ENCODE measurements at places on chromosomes 4 and X.

DNA sequence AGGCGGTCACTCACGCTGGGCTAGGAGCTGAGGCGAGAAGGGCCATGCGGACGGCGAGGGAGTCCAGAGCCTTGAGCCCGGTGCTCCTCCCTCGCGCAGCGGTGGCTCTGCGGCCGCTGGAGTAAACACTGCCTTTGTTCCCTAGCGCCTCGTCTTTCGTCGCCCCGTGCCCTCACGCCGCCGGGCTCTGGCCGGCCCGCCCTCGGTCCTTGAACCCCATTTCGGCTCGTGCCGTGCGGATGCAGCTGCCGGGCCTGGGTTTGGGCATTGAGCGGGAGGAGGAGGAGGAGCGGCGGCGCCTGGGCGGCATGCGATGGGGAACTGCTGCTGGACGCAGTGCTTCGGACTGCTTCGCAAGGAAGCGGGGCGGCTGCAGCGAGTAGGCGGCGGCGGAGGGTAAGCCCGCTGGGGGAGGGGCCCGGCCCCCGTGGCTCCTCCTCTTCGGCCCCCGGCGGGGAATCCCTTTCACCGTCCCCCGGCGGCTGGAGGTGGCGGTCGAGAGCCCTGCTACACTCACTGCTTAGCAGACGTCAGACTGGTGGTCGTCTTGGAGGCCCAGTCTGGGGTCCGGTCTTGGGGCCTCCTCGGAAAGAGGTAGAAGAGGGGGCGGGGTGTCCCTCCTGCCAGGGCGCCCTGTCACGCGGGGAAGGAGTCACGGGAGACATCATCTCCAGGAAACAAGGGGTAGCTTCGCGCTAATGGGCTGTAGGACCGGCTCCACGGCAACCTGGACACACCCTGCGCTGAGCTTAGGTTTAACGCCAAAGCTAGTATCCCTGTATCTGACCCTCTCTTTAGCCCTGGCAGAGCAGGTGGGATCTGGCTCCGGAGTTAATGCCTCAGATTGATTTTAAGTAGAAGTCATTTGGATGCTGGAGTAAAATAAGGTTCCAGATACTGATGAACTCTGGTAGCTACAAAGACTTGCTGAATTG lies at the start of gene AP1AR:
Gene AP1AR, plus strand, starts transcription at position 9 of the 935 bp plus-strand sequence. Its CDS starts 305 bp downstream, at position 314.
- no peak for DNase-seq

DNA sequence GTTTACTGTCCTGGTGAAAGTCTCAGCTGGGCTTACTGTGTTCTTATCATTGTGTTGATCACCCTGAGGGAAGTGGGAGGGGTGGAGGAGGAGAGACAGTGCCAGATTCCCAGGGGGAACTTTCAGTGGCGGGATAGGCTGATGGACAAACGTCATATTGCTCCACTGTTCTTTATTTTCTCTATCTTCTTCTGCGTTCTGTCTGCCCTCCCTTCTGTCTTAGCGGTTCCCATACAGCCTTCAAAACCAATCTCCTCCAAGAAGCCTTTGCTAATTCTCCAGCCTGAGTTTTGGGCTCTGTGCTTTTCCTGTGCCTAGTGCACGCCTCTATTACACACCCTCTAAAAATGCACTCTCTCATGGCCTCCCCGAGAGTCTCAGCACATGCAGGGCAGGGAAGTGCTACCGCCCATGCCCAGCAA lies 448.7 kb upstream of the FAT1 start:
- DNase-seq: no peak

DNA sequence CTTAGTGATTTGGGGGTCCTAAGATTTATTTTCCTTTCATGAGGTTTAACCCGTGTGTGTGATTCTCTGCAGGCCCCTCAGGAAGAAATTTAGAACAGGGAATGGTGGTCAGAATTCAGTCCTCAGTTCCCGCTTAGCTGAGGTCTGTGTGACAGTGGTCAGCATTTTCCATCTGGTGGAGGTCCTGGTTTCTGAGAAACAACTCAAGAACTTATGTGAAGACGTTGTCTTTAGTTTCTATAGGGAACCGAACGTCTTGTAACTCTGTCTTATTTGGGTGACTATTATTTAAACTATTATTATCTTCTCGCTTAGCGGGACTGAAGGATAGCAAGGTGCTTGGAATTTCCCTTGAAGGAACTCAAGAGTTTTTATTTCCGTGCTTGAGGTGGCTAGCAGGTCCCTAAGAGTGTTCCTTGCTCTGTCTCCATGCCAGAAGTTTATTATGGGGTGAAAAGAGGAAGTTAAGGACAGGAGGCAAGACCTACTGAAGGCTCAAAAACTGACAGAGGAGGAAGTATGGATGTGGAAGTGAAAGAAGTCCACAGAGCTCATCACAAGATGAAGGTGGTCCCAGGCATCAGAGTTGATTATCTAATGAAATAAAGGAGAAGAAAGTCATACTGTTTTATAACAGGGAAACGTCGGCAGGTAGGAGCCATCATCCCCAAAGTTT lies 9.4 kb downstream of the MGST2 start:
- no peak for DNase-seq

DNA sequence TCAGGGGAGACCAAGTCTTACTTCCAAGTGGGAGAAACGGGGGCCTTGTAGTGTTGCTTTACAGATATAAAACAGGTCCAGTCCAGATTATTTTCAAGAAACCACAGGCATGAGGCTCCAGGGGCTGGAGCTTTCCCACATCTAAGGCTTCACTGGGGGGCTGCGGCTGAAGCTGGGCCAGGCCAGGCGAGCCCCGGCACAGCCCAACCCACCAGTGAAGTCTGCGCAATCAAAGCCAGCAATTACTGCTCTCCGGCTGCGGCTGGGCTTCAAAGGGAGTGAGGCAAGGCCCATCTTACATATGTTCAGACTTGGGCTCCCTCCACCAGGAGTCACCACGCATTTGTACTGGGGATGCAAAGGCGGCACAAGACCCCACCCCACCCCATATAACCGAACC lies 61.7 kb downstream of the HADH start:
- DNase-seq: no peak

DNA sequence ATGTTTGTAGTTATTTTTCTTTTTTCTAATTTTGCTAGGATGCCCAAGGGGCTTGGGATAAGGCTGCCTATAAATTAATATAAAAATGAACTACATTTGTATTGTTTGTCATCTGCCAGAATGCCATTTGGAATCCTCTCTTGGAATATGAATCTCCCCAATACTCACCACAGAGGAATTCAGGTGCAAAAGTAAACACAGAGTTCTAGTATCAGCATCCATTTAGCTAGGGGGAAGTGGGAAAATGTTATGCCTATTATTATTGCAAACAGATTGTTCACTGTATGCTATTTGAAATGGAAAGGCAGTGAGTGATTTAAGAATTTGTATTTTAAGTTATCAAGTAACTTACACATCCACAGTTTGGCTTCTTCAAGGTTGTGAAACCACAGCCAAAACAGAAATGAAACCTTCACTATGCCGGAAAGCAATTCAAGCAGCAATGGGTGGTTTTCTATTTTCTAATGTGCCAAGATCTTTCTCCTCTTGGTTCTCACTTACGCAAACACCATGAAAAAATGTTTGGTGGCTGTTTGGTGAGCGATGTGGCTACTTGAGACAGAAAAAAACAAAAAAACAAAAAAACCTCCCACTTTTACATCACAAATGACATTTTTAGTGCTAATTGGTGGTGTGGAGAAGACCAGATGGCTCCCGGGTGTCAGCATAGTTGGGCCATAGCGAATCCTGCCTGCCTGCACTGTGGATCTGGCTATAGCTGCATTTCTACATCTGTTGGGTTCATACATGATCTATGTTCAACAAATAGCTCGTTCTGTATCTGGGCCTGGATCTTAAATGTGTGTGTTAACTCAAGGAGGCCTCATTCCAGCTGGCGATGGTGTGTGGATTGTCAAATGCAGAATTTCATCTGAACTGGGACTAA lies 200.8 kb upstream of the GIMD1 start:
- DNase-seq: no peak

DNA sequence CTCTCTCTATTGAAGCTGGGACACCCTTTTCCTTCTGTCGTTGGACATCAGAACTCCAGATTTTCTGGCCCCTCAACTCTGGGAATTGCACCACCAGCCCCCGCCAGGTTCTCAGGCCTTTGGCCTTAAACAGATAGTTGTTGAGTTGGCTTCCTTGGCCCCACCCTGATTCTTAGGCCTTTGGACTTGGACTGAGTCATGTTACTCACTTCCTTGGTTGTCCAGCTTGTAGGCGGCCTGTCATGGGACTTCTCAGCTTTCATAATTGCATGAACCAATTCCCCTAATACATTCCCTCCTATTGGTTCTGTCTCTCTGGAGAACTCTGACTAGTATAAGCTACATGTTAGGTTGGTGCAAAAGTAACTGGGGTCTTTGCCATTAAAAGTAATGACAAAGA lies 195.7 kb downstream of the GPAT3 start:
- DNase-seq: no peak

DNA sequence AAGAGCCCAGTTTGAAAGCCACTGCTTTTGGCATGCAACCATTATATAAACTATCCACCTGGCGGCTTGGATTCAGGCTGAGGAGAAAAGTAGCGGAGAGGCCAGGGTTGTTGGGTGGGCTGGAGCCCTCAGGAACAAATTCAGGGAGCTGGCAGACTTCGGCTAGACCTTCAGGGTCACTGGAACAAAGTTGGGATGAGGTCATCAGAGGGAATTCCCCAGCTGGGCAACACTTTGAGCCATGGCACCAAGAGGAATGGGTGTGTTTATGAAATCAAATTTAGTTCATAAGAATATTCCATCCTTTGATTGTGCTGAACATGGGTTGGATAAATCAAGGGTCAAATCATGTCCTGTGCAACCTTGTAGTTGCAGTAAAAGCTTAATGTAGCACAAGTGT lies 22.0 kb downstream of the MTMR1 start:
- DNase-seq: no peak

GRCh38 chr4:183074288-183074990 lies 24.6 kb upstream of the WWC2 start:
- no peak for DNase-seq

GRCh38 chrX:132636080-132636479 lies 147.2 kb upstream of the MBNL3 start:
- no peak for DNase-seq

DNA sequence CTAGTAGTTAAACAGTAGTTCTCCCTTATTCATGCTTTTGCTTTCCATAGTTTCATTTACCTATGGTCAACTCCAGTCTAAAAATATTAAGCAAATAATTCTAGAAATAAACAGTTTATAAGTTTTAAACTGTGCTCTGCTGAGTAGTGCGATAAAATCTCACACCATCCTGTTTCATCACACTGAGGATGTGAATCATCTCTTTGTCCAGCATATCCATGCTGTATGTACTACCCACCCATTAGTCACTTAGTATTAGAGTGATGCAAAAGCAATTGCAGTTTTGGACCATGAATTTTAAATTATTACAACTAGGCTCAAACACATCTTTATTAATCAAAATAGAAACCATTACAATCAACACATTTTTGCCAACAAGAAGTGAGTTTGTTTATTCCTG lies 187.4 kb downstream of the TEX13C start:
- DNase-seq: peak; percentile 6

DNA sequence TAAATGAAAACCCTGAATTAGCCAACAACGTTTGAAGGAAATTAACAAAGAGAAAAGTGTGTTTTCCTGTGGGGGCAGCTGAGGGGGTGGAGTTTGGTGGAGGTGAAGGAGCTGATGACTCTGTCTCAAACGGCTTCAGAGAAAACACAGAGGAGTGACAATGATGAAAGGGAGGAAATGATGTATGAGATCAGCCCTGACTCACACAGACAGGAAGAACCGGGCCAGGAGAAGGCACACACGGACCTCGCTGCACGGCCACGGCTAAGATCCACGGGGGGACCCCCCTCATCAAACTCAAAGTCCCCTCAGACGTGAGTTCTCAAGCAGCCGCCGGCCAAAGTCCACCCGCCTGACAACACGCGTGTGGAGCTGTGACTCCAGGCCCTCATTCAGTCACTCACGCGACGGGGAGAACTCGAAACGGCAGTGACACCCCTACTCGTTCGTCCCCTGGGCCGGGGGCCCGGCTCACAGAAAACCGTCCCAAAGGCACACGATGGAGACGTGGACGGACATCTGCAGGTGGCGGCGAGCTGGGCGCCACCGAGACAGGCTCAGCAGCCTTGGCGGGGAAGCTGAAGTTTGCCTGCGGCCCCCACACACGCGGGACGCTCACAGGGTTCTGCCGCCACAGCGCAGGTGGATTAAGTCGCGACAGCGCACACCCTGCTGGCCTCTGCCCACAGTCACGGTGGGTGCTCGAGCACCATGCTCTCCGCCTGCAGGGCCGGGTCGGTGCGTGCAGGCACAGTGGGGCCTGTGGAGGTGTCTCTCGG lies 28.8 kb downstream of the PPP2R3B start:
- no peak for DNase-seq

- DNase-seq: no peak
Observed at GRCh38 chr4:15654593-15655222, 449 bp downstream of the FBXL5 start.

GRCh38 chr4:4941751-4942150 lies 77.5 kb downstream of the CYTL1 start:
- DNase-seq: no peak

- no peak for DNase-seq
Observed at GRCh38 chr4:110009550-110009949, 96.9 kb downstream of the EGF start.

GRCh38 chr4:7929118-7929951 lies 10.3 kb downstream of the AFAP1 start:
- DNase-seq: peak; percentile 80

- DNase-seq: no peak
Observed at GRCh38 chr4:182801636-182802035, 115.5 kb downstream of the DCTD start.

GRCh38 chrX:153434801-153435200 lies 11.1 kb downstream of the TREX2 start:
- no peak for DNase-seq

GRCh38 chr4:70522626-70523025 lies 4.3 kb downstream of the AMTN start:
- DNase-seq: peak; percentile 75

DNA sequence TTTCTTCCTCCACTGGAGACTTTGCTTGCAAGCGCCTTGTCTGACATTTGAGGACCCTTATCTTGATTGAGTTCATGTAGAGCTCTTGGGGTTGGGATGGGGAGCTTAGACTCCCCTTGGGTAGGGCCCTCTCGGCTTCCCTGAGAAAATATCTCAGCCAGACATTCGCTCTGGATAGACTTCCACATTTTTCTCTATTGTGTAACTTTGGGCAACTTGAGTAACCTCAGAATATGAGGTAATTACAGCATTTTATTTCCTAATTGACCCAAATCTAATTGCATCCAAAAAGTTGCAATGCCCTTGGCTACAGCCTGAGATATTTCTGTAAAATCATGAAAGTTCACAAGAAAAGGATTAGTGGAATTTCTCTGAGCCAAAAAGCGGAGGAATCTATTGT lies 102.8 kb upstream of the MXRA5 start:
- DNase-seq: no peak
